ENCODE measurements at places on chromosomes 5 and 9.

DNA sequence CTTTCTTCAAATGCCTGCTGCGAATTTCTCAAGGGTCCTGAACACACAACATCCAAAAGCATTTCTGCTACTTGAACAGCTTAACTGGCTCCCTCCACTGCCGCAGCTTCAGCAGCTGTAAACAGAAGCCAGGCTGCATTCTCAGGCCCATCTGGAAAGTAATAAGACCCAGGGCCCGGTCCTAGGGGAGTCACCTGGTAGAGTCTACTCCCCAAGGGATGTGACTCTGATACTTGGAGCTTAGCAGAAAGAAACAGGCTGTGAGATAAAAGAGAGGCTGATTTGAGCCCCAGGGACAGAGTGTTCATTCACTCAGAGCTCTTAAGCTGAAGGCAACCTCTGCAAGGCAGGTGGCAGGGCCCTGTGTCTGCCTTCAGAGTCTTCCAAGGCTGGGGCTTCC, 356.8 kb downstream of the SPOCK1 start:
- no peak for DNase-seq

GRCh38 chr9:119810645-119811429, 441.6 kb upstream of the BRINP1 start:
- DNase-seq = no peak

- DNase-seq = no peak
These were observed at the start of gene FYB1 for GRCh38 chr5:39219437-39219836. FYB1 (minus strand) TSS chr5:39219563; CDS start chr5:39202960, 16,603 bp downstream.

GRCh38 chr5:154868702-154869101, 10.3 kb downstream of the CNOT8 start:
- DNase-seq = no peak

- DNase-seq = no peak
These were observed 78.5 kb downstream of the CACNA1B start for GRCh38 chr9:137956039-137956438.

DNA sequence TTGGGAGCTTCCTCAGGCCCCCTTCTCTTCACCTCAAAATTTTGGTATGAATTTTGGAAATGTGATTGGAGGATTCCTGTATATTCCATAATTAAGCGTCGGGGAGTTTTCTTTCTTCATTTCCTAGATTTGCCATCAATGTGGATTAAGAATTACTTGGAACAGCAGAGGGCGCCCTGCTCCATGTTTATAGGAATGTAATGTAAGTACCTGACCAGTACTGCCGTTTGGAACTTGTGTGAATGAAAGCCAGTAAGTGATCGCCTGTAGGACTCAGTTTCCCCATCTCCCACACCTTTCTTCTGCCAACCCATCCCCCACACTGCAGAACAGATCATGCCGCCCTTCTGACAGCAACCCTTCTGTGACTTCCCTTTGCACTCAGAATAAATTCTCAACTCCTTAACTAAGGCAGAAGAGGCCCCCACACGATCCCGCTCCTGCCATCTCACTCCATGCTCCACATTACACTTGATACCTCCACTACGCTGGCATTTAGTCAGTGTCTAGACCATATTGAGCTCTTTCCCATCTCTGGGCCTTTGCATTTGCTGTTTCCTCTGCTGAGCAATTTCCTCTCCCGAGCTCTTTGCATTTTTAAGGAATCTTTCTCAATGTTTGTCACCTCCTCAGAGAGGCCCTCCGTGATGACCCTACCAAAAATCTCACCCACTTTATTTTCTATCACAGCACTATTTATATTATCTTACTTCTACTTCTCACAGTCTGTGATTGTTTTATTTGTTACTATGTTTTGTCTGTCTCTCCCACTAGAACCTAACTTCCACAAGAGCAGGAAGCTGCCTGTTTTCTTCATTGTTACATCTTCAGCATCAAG, 79.5 kb upstream of the HTR4 start:
- DNase-seq = peak; percentile 26

GRCh38 chr5:60893521-60893920, 49.5 kb upstream of the ELOVL7 start:
- no peak for DNase-seq

- DNase-seq = no peak
These were observed 28.3 kb upstream of the NIPAL4 start for GRCh38 chr5:157431544-157432200.

GRCh38 chr9:101028346-101029314, at the start of gene PLPPR1:
PLPPR1 (plus strand) TSS chr9:101028727.
- no peak for DNase-seq

- DNase-seq = no peak
These were observed 32.8 kb upstream of the GALNT10 start for GRCh38 chr5:154157483-154158378.

DNA sequence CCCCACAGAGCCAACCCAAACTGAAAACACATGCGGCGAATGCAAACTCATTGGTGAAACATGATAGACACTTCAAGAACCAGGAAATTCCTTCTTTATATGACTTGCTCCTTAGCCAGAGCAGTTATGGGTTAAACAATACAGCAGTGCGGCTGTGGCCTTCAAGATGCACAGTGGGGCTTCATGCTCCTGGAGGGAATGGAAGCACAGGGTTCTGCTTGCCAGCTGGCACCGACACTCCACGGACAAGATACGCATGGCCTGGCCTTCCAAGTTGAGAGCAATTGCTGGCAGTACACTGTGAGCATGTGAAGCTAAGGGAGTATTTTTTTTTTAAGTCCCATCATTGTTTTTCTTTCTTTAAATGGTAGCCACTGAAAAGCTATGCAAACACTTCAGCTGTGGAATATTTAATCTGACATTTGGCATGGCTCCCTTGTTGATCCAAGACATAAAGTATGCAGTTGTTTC, 451.6 kb upstream of the CD180 start:
- DNase-seq = no peak

DNA sequence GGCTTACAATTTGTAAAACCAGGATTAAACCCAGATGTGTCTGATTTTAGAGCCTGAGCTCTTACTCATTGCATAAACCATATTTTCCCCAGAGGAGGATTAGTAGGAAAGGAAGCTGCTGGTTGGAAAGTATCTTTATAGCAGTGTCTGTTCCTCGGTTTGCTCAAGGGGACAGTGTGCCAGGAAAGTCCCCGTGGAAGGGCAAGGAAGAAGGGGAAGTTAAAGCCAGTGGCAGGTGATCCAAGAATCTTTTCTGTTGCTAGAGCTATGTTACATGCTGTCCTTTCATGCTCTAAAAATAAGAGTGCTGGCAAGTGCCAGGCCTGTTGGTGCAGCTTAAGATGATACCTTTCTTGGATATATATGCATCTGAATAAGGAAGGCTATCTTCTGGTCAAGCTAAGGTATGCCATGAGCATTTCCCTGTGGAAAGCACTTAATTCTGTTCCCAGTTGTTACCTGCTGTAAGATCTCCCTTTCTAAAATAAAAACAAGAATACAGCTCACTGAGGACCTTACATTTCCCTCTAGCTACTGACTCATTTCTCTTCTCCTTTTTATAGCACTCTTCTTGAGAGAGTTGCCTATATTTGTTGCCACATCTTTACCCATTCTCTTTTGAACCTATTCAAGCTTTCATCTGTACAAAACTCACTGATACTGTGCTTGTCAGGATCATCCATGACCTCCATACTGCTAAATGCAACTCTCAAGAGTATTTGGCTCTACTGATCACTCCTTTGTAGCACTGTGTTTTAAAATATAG, 8.0 kb downstream of the PDCD1LG2 start:
- no peak for DNase-seq

- no peak for DNase-seq
These were observed 562.6 kb downstream of the ANXA1 start for GRCh38 chr9:73714294-73714693.

- no peak for DNase-seq
These were observed 59.3 kb upstream of the ZNF169 start for GRCh38 chr9:94199776-94200175.

- no peak for DNase-seq
These were observed 98.4 kb downstream of the COX7C start for GRCh38 chr5:86716121-86716520.

- no peak for DNase-seq
These were observed 29.5 kb upstream of the ARHGAP26 start for GRCh38 chr5:142740474-142741242.

DNA sequence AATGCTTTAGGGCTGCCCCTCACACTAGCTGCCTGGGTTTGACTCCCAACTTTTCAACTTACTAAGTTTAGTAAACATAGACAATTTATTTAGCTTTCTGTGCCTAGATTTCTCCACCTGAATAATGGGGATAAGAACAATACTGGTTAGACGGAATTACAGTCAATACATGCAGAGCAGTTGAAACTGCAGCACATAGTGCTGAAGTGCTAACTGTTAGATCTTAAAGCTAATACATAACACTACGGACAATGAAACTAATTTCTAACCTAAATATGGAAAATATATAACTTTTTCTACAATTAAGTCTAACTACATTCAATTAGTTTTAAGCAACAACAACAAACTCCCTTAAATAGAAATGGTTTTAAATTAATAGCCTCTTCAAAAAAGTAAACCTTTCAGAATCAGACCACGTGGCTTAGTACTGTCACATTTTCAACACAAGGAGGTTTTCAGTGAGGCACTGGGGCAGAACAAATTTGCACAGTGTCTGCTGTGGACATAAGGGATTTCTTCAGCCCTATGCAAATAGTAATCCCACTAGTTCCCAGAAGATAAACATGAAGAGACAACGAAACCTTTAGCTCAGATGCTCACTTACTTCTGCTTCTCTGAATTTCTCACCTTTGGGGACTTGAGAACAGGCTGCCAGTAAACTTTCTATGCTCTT, 293.4 kb downstream of the EDIL3 start:
- no peak for DNase-seq

DNA sequence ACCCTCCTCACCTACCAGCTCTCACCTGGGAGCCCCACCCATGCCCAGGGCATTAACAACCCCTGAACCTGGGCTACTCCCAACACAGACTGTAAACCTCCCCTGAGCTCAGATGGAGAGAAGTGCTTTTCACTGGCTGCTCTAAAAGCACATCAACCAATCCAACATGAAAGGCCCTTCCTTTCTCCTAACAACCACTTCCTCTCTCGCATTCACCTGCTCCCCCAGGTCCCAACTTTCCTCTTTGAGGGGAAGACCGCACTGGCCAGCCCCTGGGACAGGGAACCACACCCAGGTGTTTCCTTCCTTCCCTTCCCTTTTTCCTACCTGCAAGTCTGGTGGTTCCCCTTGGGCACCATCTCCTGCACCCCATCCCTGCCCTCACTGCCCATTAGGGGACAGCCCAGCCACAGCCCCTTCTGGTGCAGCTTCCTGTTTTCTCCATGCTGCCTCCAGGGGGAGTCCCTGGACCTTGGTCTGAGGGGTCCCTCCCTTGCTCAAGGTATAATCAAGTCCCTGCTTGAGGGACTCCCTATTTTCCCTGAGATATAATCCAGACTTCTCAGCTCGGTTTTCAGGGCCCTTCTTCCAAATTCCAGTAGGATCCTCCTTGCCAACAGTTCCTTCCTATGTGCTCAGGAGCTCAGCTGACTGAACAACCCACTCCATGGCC, 30.5 kb upstream of the DAB2IP start:
- no peak for DNase-seq

DNA sequence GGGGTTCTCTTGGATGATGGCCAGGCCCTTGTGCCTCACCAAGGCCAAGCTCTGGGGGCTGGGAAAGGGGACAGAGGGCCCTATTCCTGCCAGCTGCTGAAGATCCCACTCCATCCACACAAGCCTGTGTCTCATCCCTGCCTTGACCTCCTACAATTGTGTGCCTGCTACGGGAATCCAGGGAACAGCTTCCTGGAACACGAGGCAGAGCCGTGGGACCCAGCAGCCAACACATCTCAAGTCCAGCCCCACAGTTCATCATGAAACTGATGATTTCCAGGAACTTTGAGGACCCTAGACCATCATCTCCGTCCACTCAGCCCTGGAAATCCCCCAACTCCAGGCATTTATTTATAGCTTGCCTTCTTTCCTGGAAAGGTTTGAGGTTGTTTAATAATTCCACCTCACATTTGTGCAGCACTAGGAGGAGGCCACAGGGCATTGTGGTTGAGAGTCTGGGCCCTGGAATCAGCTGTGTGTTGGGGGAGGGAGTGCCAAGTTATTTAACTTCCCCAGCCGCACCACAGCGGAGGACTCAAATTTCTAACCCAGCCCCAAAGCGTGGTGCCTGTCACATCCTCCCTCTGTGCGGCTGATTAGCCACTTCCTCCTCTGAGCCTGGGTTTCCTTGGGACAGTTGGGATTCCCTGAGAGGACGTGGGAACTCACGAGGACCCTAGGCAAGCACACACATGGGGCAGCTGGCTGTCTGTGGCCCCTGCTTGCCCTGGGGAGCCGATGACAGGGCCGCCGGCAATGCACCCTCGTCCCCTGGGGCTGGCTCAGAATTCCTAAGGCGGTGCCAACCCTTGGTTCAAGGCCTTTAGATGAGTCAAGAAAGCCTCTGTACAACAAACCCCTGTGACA, 58.2 kb upstream of the GGTA1 start:
- no peak for DNase-seq

GRCh38 chr5:112974901-112975300, 1.7 kb upstream of the DCP2 start:
- no peak for DNase-seq

GRCh38 chr5:94577466-94578245, 40.7 kb downstream of the KIAA0825 start:
- no peak for DNase-seq

- no peak for DNase-seq
These were observed 300.7 kb upstream of the IZUMO3 start for GRCh38 chr9:24846248-24846912.

DNA sequence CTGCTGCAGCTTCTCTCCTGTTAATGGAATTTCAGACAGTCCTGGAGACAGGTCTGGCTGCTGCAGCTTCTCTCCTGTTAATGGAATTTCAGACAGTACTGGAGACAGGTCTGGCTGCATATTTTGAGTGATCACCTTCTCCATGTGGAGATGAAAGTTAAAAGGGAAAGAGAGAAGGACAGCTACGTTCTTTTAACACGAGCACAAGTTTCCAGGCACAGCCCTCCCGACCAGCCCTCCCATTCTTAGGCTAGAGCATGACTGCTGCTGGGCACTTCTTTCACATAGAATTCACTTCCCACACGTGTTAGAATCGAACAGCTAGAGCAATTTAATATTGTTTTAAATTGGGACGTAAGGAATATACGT, 133.3 kb upstream of the DMRT1 start:
- no peak for DNase-seq

DNA sequence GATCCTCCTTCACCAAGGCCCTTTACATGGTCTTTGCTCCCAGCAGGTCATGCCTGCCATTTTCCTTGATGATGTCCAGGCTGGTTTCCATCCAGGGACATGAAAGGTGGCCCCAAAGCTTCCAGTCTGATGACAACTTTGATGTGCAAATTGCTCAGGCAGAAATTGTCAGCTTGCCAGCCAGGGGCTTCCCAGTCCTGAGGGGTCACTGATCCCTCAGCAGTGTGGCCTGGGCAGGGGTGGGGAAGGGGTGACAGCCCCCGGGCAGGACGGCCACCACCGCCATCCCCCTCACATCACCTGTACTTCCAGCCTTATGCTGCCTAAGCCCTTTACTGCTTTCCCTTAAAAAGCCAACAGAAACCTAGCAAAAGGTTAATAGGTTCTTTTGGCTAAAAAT, 96.3 kb downstream of the ANKRD33B start:
- DNase-seq = no peak

GRCh38 chr5:41279040-41279439, 65.7 kb upstream of the C6 start:
- DNase-seq = no peak
